ENCODE measurements at places on chromosomes 7 and 10.
A peak's percentile ranks its signal among the peaks of the same experiment; 100 is the strongest.

GRCh38 chr7:151060416-151061212 lies 1.2 kb downstream of the SLC4A2 start:
- DNase-seq: no peak

DNA sequence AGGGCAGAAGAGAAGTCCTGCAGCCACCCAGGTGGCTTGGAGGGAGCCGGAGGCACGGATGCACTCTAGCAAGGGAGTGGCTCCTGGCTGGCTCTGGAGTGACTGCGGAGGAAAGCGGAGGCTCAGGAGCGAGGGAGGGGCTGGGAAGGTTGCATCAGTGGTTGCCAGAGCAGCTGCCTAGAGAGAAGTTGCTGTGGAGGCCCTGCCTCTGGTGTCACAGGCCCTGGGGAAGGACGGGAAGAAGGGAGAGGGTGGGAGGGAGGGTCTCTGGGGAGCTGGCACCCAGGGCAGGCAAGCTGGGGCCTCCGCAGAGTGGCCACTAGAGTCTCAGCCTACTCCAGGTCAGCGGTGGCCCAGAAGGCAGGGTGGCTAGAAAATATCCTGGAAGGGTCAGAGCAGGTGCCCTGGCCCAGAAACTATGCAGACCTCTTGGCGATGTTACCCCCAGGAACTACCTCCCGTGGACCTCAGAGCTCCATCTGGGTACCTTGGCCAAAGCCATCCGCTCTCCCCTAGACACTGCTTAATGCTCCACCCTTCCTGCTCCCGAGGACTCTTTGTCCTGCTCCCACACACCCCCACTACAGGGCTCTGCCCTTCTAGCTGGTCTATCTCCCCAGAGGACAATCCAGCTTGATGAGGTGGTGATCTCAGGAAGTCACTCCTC lies 164.3 kb downstream of the NRF1 start:
- DNase-seq: no peak

DNA sequence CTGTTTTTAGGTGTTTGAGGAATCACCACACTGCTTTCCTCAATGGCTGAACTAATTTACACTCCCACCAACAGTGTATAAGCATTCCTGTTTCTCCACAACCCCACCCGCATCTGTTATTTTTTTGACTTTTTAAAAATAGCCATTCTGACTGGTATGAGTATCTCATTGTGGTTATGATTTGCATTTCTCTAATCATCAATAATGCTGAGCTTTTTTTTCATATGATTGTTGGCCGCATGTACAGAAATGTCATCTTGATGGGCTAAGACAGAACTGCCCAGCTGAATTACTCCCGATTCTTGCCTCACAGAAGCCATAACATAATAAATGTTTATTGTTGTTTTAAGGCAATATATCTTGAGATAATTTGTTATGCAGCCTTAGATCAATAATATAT lies 93.1 kb upstream of the DKK1 start:
- DNase-seq: no peak

- DNase-seq: peak; percentile 95
These were observed 312.0 kb downstream of the RNLS start for GRCh38 chr10:88270871-88271713.

DNA sequence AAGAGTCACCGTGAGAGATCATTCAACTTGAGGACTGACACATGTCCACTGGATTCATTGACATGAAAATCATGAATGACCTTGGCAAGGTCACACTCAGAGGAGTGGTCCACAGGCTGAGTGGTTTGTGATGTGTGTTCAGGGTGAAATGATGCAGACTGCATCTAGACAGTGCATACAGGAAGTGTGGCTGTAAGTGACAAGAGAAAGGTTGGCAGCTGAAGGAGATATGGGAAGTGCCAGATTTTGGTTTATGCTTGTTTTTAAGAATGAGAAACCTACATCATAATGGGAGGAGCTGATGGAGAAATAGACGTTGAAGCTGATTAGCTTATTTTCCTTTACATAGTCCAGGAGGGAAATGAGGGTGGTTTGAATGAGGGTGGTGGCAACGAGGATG lies 64.8 kb upstream of the VIPR2 start:
- DNase-seq: no peak

GRCh38 chr10:5447056-5447455 lies 34.7 kb downstream of the NET1 start:
- DNase-seq: no peak

Data from suppressor macrophage treated with lipopolysaccharide for 4 hours (primary cell).